SK-N-SH (cell line): ENCODE measurements at places on chromosomes 3 and 15.

DNA sequence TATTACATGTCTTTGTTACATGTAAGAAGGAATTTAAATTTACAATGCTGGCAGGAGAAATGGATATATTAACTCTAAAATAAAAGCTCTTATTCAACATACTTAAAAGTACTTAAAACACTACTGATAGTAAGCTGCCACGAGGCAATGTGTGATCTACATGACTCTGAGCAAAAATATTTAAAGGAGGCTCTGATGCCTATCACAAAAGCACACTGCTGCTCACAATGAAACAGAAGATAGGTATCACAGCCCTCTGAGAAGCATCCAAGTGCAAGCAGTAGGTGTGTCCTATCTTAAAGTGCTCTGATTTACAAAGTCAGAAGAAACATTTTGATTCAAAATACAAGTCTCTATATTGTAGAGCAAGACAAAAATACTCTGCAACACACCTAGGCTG lies 371.2 kb upstream of the WNT5A start:
- no peak for DNase-seq

DNA sequence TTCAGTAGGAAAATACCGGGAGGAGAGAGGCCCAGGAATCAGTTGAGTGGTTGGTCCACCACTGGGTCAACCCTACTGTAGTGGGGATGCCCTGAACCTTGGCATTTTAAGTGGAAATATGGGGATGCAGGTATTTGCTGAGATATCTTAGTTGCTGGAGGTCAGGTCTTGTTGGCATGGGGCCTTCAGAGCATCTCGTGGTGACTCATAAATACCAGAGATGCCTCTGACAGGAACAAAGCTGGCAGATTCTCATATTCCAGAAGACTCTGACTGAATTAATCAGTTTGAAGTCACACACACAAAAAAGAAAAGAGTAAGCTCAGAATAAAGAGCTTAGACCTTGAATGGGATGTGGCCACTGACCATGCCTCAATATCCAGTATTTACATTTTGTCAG lies 91.6 kb downstream of the CACNA2D3 start:
- DNase-seq = no peak

- no peak for DNase-seq
Observed at GRCh38 chr3:62525281-62525680, 151.9 kb upstream of the FEZF2 start.

- no peak for DNase-seq
Observed at GRCh38 chr3:155619118-155619915, 125.6 kb downstream of the PLCH1 start.

DNA sequence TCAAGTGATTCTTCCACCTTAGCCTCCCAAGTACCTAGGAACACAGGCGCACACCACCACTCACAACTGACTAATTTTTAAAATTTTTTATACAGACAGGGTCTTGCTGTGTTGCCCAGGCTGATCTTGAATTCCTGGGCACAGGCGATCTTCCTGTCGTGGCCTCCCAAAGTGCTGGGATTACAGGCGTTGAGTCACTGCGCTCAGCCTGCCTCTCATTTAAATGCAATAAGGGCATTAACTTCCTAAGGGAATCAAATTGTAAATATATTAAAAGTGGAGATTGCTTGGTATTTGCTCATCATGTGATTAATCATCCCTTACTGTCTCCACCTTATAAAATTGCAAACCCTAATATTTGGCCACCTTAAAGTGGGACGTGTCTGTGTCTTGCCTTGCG lies 65.2 kb downstream of the PGPEP1L start:
- DNase-seq = no peak

DNA sequence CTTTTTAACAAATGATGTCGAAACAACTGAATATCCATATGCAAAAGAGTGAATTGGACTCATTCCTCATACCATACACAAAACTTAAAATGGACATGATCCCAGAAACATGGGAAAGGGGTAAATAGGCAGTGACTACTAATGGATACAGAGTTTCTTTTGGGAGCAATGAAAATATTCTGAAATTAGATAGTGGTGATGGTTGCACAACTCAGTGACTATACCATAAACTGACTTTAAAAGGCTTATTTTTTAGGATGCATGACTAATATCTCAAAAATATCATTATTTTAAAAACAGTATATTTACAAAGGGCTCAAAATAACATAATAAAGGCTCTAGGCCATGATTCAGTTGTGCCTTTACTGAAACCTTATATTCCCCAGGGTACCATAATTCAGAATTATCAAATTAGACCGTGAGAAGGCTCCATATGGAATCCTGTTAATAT lies 16.3 kb upstream of the ATP13A3 start:
- DNase-seq = no peak

- DNase-seq = no peak
Observed at GRCh38 chr15:80841541-80841940, 62.4 kb downstream of the CEMIP start.

- no peak for DNase-seq
Observed at GRCh38 chr3:141413801-141414689, 45.7 kb downstream of the ZBTB38 start.

GRCh38 chr3:159988617-159989271 lies at the start of gene IL12A:
Gene IL12A (plus strand): TSS chr3:159988835.
- DNase-seq = peak; percentile 92

GRCh38 chr15:96125721-96126415 lies 204.6 kb upstream of the NR2F2 start:
- no peak for DNase-seq

DNA sequence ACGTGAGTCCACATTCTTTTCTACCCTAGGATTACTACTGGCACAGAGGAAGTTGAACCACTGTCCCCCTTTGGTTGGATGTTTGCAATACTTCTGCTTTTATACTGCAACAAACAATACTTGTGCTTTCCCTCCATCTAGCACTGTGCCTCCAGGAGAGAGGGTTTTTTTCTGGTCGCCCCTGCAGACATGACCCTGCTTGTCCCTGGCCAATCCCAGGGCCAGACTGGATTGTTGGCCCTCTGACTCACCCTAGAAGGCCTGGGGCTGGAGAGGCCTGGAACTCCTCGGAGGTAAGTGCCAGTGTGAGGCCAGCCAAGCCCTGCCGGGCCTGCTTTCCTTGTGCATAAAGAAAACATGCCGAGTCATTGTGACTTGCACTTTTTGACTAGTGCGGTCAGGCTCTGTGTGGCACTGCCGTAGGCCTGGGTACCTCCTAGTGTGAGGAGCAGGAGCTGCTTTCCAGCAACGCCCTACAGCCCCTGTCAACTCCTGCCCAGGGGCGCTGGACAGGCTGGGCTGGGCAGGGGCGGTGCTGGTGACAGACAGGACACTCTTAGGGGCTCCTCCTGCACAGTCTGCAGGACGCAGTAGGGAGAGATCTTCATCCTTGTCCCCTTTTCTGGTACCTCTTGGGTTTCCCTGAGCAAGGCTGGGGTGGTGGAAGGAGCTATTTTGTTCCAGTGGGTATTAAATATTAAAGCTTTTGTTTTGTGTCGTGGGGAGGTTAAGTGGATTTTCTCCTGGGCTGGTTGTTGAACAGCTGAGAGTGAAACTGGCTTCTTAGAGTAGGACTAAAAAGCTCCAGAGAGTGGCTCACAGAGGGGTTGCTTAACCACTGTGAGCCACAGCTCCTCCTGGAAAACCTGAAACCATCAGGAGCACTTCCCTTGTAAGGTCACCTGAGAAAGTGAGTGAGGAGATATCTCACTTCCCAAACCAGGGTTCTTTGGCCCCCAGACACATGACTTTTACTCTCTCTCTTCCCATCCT lies 14.4 kb upstream of the TKT start:
- DNase-seq = peak; percentile 58

- DNase-seq = no peak
Observed at GRCh38 chr3:10975695-10976234, 16.8 kb upstream of the SLC6A1 start.

- no peak for DNase-seq
Observed at GRCh38 chr3:45881078-45882022, 5.0 kb upstream of the CCR9 start.

GRCh38 chr3:21294768-21295167 lies 456.2 kb downstream of the ZNF385D start:
- DNase-seq = no peak

- DNase-seq = peak; percentile 85
Observed at GRCh38 chr15:28086175-28086703, 12.9 kb downstream of the OCA2 start.

- no peak for DNase-seq
Observed at GRCh38 chr3:171845481-171846284, 2.5 kb downstream of the TMEM212 start.

GRCh38 chr3:69890691-69891090 lies 108.8 kb upstream of the SAMMSON start:
- DNase-seq = no peak

GRCh38 chr15:80367094-80367493 lies 37.1 kb upstream of the ARNT2 start:
- DNase-seq = peak; percentile 9

- no peak for DNase-seq
Observed at GRCh38 chr3:142046320-142047020, 102.9 kb downstream of the TFDP2 start.

DNA sequence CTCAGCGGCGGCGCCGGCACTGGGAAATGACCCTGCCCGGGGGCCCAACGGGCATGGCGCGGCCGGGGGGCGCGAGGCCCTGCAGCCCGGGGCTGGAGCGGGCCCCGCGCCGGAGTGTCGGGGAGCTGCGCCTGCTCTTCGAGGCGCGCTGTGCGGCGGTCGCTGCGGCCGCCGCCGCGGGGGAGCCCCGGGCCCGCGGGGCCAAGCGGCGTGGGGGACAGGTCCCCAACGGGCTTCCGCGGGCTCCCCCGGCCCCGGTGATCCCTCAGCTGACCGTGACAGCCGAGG lies 172 bp downstream of the ITPKA start:
- DNase-seq = no peak

DNA sequence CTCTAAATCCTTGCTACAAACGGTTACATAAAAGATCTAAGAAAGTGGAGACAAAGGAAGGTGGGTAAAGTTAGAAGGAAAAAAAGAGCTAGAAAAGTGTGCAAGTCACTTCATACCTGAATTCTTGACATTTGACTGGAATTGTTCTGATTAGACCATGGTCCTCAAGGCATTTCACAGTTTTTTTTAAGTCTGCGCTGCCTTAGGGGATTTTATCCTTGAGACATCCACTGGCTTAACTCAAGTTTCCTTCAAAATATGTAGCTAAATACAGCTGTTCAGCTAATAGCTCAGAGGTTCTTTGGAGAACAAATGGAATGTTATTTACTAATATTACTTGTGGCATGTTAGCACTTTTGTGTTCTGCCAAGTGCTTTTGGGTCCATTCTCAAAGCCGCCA lies 236.9 kb downstream of the TP63 start:
- no peak for DNase-seq

DNA sequence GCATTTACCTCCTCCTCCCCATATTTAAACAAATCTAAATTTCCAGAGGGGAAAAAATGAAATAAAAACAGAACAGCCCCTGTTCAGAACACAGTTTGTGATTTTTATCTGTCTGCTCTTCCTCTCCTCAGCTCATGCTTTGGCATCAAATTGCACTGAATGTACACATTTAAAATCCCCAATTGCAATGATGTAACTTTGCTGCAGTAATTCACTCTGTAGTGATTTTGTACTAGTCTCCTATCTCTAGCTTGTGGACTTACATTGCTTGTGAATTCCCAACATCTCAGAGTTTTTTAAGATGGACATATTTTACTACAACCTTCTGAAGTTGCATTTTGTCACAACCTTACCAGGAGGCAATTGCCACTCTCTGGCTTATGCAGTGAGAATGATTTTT lies 81.6 kb upstream of the ROBO2 start:
- DNase-seq = peak; percentile 23

- DNase-seq = peak; percentile 42
Observed at GRCh38 chr3:86969500-86970189, 21.3 kb downstream of the VGLL3 start.

- DNase-seq = no peak
Observed at GRCh38 chr3:179613807-179614206, 9.2 kb downstream of the NDUFB5 start.

GRCh38 chr3:141313093-141313683 lies 55.1 kb upstream of the ZBTB38 start:
- no peak for DNase-seq

DNA sequence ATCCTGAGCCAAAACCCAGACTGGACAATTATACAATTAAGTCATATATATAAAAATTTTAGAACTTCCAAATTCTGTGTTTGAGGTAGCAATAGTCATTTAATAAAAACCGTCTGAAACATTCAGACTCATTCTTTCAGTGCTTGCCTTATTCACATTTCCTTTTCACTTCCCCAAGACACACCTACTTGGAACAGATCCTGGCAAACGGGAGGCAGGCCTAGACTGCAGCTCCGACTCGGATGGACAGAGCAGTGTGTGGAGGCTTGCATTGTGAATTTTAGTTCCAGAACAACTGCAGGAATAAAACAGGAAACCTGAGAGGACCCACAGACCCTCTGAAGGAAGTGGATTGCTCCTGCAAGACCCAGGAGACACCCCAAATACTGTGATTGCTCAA lies 341.4 kb downstream of the CNTN3 start:
- DNase-seq = no peak

- no peak for DNase-seq
Observed at GRCh38 chr15:88177451-88177850, 79.1 kb downstream of the NTRK3 start.

DNA sequence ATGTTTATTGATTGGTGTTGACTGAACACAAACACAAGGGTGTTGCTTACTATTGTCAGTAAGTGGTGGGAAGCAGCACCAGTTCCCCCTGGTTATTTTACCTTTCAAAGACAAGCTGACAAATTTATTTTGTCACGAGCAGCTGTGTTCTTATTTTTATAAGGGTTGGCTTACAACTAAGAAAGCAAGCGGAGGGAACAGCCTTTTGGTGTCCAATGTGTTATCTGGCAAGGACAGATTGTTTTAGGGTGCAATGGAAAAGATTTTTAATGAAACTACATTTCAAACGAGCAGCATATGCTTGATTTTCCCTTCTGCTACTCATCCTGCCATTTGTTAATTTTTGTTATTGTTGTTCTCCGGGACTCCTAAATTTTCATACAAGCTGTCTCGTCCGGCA lies 920.6 kb upstream of the CFAP20DC start:
- DNase-seq = no peak

- peak; percentile 69 for DNase-seq
Observed at GRCh38 chr3:136343873-136344555, 93.9 kb downstream of the PCCB start.
